AG04450 (cell line): ENCODE measurements at places on chromosomes 1 and 21. TPM values are rescaled to one million over a fixed set of nuclear protein-coding genes. Genes with fewer than 3 reads are reported as not detected.

- DNase-seq: no peak
Measured at GRCh38 chr1:240562779-240563178, 49.2 kb downstream of the GREM2 start.

GRCh38 chr1:110092991-110093390 is 19.3 kb upstream of the UBL4B start:
- no peak for DNase-seq

DNA sequence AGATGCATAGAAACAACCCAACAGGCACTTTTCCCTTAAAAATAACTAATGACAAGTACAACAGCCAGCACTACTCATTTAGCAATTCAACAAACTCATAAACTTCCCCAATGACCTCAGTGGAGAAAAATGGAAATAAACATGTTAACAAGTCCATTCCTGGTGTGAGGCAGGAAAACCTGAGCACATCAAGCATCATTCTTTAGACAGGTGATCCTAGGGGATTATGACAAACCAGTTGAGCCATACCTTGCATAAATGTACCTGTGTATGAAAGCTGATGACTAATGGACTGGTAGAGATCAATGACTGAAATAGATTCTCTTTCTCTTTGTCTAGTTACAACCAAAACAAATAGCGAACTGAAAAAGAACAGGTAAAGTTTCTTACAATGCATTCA is 7.0 kb downstream of the COL24A1 start:
- no peak for DNase-seq

GRCh38 chr1:87598429-87598828 is 269.7 kb downstream of the LMO4 start:
- no peak for DNase-seq

DNA sequence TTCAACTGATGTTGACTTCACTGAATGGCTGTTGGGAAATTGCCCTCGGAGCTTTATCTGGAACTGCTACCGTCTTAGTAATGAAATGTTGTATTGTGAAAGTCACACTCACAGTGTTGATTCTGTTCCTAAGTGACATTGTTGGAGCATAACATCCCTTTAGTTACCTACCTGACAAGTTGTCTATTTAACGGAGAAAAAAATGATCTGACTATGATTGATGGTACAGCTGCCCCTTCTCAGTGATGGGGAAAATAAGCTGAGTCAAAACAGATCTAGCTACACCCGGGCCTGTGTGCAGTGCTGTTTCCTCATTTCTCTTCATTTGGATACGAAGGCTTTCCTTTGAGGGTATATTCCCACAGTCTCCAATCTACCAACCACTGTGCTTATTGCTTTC is 472.3 kb upstream of the BRINP3 start:
- DNase-seq: no peak

- no peak for DNase-seq
Measured at GRCh38 chr1:66758241-66758755, 6.0 kb downstream of the DYNLT5 start.

DNA sequence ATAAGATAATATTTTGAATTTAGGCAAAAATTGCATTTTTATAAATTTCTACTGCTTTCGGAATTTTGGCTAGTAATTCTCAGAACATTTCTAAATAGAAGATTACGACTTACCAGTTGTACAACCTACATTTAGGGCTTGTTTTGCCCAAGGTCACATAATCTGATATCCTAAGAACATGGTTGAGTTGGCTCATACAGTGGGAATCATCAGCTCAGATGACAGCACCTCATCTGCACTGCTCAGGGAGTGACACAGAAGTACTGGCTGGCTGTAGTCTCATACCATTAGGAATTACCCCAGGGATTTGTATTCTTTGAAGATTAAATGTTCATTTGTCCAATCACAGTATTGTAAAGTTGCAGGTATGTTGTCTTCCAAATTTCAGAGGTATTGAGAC is 217.6 kb downstream of the ADGRL2 start:
- no peak for DNase-seq

- no peak for DNase-seq
Measured at GRCh38 chr1:205858141-205858961, 8.4 kb upstream of the PM20D1 start.

- no peak for DNase-seq
Measured at GRCh38 chr1:114347431-114348209, 163.4 kb downstream of the TRIM33 start.

DNA sequence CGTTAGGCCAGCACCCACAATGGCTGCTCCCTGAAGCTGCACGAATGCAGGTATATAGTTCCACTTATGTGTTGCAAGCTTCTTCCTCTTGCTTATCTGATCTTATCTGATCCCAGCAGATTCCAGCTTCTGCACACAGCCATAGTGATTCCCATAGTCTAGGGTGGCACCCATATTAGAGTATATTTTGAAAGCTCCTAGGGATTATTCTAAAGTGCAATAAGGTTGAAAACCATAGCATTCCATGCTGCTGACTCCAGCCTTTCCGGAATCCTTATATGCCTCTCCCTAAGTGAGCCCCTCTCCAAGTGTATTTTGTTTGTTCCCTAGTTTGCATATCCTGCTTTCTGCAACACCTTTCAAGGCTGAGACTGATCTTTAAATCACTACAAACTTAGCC is 432.0 kb downstream of the SETD4 start:
- DNase-seq: no peak

DNA sequence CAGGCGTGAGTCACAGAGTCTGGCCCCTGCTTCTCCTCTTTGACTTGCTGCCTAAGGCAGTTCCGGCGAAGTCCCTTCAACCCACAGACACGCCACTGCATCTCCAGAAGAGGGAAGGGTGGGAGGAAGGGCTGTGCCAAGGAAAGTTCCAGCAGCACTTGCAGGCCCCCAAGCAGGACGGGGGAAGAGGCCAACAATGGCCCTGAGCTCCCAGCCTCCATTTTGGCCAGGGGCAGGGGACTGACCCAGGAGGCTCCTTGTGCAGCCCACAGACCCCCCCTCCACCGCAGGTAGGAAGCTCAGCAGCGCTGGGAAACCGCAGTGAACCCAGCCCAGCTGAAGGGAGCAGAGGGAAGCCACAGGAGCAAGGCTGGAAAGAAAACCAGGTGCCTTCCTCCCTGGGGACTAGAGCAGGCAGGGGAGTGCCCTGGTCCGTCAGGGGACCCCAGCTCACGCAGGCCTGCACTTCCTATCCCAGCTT is 35.4 kb downstream of the ACOT7 start:
- no peak for DNase-seq

- no peak for DNase-seq
Measured at GRCh38 chr1:64861611-64862010, 104.7 kb downstream of the JAK1 start.

DNA sequence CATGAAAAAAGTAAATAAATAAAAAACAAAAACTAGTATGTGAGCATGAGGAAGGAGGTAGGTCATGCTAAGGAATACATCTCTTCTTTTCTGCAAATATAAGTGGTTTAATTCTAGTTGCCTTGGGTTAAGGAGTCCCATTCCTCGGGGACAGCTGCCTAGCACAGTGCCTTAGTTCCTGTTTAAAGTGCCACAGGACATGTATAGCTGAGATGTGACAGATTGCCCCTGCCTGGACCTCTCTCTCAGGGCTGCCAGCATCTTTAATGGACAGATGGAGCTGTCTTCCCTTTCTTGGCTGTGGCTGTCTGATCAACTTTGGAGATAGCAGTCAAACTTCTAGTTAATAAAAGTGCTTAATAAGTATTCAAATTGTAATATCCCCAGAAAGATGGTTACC is 50.0 kb downstream of the TSEN15 start:
- DNase-seq: no peak

GRCh38 chr1:94486990-94487389 is 54.6 kb downstream of the F3 start:
- DNase-seq: no peak

DNA sequence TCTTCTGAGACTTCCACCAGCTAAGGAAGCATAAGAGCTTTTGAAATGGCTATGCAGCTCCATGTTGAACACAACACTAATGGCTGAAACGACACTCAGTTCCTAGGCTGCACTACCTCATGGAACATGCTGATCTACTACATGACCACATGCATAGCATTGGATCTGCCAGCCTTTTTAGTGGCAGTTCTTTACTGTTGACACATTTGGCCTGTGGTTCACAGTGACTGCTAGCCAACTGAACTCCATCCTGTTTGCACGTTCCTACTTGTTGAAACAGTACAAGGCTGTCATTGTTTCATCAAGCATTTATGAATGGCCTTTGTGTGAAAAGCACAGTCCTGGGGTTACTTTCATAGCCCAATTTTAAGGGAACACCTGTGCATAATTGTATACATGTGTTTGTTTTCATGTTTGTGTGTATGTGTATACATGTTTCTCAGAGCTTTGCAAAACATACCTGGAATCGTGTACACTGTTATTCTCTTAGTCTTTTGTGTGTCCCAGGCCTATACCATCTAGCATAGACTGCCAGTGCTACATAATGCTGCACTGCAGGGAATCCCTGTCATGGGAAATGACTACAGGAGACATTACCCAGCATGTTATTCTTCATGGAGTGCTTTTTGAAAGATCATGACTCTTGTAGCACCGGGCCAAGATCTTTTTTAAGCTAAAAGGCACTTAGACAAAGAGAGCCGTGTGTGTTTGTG is 179.6 kb upstream of the ESRRG start:
- no peak for DNase-seq

- DNase-seq: no peak
Measured at GRCh38 chr1:34642679-34643078, 112.2 kb upstream of the GJB5 start.

DNA sequence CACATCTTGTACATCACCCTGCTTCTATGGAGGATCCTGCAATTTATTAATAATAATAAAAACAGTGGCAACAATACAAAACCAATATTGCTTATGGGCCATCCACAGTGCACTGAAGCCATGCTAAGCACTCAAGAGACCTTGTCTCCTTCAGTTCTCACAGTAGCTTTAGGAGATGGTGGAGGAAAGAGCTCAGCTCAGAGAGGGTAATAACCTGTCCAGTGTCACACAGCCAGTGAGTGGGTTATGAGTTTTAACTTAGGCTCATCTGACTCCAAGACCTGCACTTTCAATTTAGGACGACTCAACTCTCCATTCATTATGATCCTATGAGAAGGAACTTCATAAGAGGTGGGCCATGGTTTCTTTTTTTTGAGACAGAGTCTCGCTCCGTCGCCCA is 347.6 kb upstream of the RUNX1 start:
- DNase-seq: no peak

DNA sequence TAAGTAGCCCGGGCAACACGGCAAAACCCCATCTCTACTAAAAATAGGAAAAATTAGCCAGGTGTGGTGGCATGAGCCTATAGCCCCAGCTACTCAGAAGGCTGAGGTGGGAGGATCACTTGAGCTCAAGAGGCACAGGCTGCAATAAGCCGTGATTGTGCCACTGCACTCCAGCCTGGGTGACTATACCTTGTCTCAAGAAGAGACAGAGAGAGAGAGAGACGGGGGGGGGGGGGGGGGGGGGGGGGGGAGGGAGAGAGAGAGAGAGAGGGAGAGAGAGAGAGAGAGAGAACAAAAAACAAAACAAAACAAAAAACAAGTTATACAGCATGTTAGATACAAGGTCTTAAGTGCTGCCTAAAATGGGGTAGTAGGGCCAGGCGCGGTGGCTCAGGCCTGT is 77.8 kb upstream of the ZNF281 start:
- DNase-seq: no peak

- DNase-seq: no peak
Measured at GRCh38 chr1:17678011-17678410, 77.1 kb upstream of the ACTL8 start.

- DNase-seq: no peak
Measured at GRCh38 chr21:42973309-42973990, 912 bp upstream of the PKNOX1 start.

GRCh38 chr1:9218917-9219316 is 15.7 kb upstream of the H6PD start:
- DNase-seq: no peak

DNA sequence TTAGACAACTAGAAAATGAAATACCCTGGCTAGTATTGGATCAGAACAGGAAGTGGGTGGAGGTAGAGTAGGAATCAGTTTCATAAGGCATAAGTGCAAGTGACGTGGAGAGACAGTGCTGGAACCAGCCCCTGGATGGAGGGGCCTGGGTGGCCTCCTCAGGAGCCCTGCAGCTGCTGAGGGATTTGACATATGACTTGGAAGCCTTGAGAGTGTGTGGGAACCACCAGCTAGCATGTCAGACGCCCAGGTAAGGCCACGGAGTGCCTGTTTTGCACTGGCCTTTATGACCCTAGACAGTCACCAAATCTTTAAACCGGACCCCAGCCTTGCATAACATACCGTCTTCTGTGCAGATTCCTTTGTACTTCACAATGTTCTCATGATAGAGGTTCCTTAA is 94.4 kb downstream of the RAVER2 start:
- DNase-seq: no peak

DNA sequence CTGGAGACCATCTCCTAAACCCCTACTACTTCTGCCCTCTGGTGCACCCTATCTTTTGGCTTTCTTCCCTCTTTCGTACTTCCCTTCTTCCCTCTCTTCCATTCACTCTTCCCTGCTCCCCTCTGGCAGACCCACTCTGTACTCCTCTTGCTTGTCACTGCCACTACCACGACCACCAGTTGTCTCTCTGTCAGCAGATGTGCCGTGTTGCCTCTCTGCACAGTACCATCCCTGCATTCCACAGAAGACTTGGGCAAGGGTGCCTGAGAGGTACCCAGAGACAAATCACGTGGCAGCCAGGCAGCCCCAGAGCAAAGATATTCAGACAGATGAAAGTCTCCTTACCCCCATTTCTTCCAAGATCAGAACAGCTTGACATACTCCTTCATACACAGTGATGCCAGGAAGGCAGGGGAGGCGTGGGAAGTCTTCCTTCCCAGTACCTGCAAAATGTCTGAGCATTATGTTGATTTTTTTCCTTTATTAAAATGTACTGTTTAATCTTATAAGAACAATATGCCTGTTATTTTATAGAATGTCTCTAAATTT is 15.0 kb downstream of the CAMSAP2 start:
- no peak for DNase-seq

GRCh38 chr1:212703991-212704564 is 4.4 kb upstream of the BATF3 start:
- no peak for DNase-seq

GRCh38 chr1:94247138-94248094 is 10.0 kb upstream of the ARHGAP29 start:
- no peak for DNase-seq

DNA sequence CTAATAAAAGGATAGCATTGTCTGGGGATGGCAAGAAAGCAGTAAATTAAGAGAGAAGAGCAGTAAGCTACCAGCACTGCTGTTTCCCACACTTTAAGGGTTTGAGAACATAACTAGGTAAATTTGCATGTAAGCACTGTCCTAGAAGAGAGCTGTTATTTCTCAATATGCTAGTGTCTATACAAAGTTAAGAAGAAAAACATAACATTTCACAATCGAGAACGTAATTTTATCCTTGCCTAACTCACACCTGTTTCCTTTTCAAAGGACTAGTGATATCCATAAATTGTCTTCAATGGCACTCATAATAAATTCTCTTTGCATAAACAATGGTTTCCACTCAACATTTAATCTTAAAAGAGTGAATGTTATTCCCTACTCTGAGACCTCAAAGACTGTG is 576.0 kb downstream of the PTBP2 start:
- no peak for DNase-seq

FLG2 gene
- polyA plus RNA-seq: not detected in 2 replicates

IBA57 gene
- 1.4 and 1.7 TPM in 2 replicates for polyA plus RNA-seq

PDIK1L gene
- 2.9 and 3.0 TPM in 2 replicates for polyA plus RNA-seq

CA6 gene
- polyA plus RNA-seq: not detected in 2 replicates

COL16A1 gene
- 35.4 and 39.5 TPM in 2 replicates for polyA plus RNA-seq

OR2L8 gene
- polyA plus RNA-seq: not detected in 2 replicates

TMEM82 gene
- polyA plus RNA-seq: not detected in 2 replicates

KRTAP12-2 gene
- polyA plus RNA-seq: not detected in 2 replicates

CELA3B gene
- not detected in 2 replicates for polyA plus RNA-seq
